ENCODE measurements at places on chromosomes 1 and 21. TPM values are rescaled to one million over a fixed set of nuclear protein-coding genes. Genes with fewer than 3 reads are reported as not detected.

DNA sequence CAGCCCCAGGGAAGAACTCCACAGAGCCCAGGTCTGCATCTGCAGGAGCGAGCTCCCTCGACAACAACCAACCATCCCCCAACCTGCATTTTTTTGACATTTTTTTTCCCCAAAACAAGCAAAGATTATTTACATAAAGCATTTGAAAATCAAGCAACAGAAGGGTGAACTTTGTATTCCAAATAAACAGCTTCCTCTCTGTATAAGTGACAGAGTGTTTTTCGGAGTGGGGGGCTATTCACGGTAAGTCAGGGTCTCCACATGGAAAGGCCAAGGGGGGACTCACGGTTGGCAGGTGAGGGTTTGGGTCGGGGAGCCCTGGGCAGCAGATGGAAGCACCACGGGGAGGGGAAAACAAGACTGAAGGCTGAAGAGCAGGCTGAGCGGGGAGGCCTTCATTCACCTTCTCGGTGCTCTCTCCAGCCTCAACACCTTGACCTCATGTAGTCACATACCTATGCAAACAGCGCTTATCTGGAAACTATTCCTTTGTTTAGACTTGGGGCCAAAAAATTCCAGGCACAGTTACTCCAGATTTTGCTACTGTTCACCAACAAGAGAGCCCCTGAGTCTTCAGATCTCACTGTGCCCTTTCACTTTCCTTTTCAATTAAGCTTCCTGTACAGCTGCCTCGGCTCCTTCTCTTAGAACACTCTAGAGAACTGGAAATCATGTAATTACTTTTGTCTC is 27.6 kb downstream of the C2CD2 start:
- no peaks in the 10 kb centered on the region for H3K36me3 ChIP-seq
- H3K4me3 ChIP-seq, result peak overlapping the region; percentile 50
- H3K27me3 ChIP-seq, result no peaks in the 10 kb centered on the region
- DNase-seq, result peak; percentile 57
- peaks cover 58% of the 10 kb centered on the region for H3K4me1 ChIP-seq

DNA sequence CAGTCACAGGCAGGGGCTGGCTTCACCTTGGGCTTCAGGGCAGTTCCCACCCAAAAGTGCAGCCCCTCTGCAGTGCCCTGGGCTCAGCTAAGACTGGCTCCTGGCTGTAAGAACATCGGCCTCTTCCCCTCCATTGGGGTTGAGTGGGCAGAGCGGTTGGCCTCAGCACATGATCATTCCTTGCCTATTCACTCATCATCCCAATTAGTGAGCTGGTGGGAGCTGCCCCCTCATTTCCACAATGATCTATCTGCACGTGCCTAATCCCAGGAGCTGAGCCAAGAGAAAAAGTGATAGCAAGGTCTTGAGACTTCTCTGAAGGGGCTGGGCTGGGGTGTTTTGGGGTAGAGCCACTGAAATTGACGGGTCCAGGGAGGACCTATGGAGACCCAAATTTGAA is 133.6 kb downstream of the SYF2 start:
- no peak for DNase-seq
- H3K4me3 ChIP-seq, result no peak overlapping the region
- no peaks in the 10 kb centered on the region for H3K4me1 ChIP-seq
- H3K27ac ChIP-seq, result no peak overlapping the region
- H3K27me3 ChIP-seq, result no peaks in the 10 kb centered on the region

- H3K4me3 ChIP-seq, result no peak within 1 kb of the TSS
- no peaks in the 10 kb centered on the region for H3K27me3 ChIP-seq
- peaks cover 44% of the 10 kb centered on the region for H3K4me1 ChIP-seq
- peak; percentile 68 for DNase-seq
- H3K36me3 ChIP-seq, result no peaks in the 10 kb centered on the region
Measured at GRCh38 chr1:153540394-153541361, at the start of gene S100A5. TSS of gene S100A5 (minus strand) at chr1:153540934. CDS start at chr1:153540191, 743 bp downstream.

GRCh38 chr1:18573170-18573569 is 57.5 kb upstream of the PAX7 start:
- H3K36me3 ChIP-seq, result no peaks in the 10 kb centered on the region
- no peaks in the 10 kb centered on the region for H3K4me1 ChIP-seq
- H3K27ac ChIP-seq, result no peak overlapping the region
- DNase-seq, result no peak

DNA sequence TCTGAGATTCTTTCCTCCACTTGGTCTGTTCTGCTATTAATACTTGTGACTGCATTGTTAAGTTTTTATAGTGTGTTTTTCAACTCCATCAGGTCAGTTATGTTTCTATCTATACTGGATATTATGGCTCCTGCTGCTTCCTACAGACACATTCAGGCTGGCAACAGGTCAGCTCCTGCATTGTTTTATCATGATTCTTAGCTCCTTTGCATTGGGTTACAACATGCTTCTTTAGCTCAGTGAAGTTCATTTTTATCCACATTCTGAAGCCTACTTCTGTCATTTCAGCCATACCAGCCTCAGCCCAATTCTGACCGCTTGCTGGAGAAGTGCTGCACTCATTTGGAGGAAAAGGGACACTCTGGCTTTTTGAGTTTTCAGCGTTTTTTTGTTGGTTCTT is 37.3 kb upstream of the F3 start:
- H3K4me3 ChIP-seq, result no peak overlapping the region
- H3K27me3 ChIP-seq, result no peaks in the 10 kb centered on the region
- H3K4me1 ChIP-seq, result peaks cover 8% of the 10 kb centered on the region
- no peaks in the 10 kb centered on the region for H3K36me3 ChIP-seq
- H3K27ac ChIP-seq, result no peak overlapping the region
- no peak for DNase-seq

GRCh38 chr1:181081395-181081794 is 7.1 kb upstream of the IER5 start:
- H3K4me3 ChIP-seq, result no peak overlapping the region
- no peak for DNase-seq
- peaks cover 21% of the 10 kb centered on the region for H3K4me1 ChIP-seq
- no peak overlapping the region for H3K27ac ChIP-seq

- DNase-seq, result peak; percentile 85
- H3K4me1 ChIP-seq, result no peaks in the 10 kb centered on the region
- no peaks in the 10 kb centered on the region for H3K27me3 ChIP-seq
- H3K36me3 ChIP-seq, result no peaks in the 10 kb centered on the region
- no peak overlapping the region for H3K4me3 ChIP-seq
Measured at GRCh38 chr1:165383067-165383466, 26.6 kb upstream of the LMX1A start.

GRCh38 chr1:41444246-41444645 is 40.2 kb downstream of the EDN2 start:
- H3K36me3 ChIP-seq, result no peaks in the 10 kb centered on the region
- H3K27ac ChIP-seq, result no peak overlapping the region
- H3K4me1 ChIP-seq, result no peaks in the 10 kb centered on the region

DNA sequence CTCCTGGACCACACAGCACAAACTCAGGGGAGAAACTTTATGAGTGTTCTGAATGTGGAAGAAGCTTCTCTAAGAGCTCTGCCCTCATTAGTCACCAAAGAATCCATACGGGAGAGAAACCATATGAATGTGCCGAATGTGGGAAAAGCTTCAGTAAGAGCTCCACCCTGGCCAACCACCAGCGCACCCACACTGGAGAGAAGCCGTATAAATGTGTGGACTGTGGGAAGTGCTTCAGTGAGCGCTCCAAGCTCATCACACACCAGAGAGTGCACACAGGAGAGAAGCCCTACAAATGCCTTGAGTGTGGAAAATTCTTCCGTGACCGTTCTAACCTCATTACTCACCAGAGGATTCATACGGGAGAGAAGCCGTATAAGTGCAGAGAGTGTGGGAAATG is 22.5 kb downstream of the ZSCAN20 start:
- peaks cover 65% of the 10 kb centered on the region for H3K36me3 ChIP-seq

DNA sequence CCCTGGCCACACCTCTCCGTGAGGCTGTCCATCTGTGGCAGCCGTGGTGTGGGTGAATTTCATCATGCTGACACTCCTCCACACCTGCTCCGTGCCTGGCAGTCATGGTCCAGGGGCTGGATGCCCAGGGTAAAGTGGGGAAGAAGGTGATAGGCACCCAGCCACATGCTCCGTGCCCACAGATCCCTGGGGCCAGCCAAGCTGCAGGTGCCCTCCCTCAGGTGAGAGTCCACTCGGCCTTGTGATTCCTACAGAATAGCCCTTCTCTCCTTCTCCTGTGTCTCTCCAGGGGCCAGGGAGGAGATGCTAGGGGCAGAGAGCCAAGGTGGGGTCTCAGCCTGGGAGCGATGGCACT is 16.8 kb upstream of the POFUT2 start:
- no peak for DNase-seq
- H3K4me1 ChIP-seq, result peaks cover 61% of the 10 kb centered on the region
- H3K27ac ChIP-seq, result peak overlapping the region; percentile 98

DNA sequence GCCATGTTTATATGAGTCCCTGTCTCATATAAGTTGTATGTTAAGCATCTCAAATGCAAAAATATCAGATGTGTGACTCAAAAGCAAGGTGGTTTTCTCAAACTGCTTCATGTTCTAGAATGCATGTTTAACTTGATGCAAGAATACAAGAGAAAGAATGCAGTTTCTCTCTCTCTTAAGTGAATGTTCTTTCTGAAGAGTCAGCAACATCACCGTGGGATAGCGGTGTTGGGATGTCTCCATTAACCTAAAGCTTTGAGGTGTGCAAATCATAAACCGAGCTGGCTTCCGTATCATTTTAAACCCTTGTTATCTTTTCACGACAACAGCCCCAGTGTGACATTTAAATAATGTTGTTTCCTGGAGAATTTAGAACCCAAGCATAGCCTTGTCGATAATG is 48.4 kb upstream of the TARBP1 start:
- H3K36me3 ChIP-seq, result no peaks in the 10 kb centered on the region
- H3K4me3 ChIP-seq, result no peak overlapping the region
- no peaks in the 10 kb centered on the region for H3K27me3 ChIP-seq
- H3K27ac ChIP-seq, result no peak overlapping the region
- H3K4me1 ChIP-seq, result peaks cover 80% of the 10 kb centered on the region

DNA sequence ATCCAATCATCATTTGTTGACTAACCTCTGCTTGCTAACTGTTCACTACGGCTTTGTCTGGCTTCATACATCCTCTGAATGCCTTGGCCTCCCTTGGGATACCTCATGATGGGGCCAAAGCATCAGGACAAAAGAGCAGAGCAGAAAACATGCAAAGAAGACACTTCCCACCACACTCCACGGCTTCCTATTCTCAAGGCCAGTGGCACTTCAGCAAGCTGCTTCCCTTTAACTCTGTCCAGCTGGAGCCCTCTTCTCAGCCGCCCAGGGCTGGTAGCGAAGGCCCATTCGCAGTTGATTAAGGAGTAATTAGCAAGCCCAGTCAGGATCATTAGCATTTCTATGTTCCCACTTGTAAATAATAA is 224.3 kb upstream of the FGGY start:
- no peaks in the 10 kb centered on the region for H3K36me3 ChIP-seq
- no peaks in the 10 kb centered on the region for H3K27me3 ChIP-seq
- no peak overlapping the region for H3K27ac ChIP-seq

DNA sequence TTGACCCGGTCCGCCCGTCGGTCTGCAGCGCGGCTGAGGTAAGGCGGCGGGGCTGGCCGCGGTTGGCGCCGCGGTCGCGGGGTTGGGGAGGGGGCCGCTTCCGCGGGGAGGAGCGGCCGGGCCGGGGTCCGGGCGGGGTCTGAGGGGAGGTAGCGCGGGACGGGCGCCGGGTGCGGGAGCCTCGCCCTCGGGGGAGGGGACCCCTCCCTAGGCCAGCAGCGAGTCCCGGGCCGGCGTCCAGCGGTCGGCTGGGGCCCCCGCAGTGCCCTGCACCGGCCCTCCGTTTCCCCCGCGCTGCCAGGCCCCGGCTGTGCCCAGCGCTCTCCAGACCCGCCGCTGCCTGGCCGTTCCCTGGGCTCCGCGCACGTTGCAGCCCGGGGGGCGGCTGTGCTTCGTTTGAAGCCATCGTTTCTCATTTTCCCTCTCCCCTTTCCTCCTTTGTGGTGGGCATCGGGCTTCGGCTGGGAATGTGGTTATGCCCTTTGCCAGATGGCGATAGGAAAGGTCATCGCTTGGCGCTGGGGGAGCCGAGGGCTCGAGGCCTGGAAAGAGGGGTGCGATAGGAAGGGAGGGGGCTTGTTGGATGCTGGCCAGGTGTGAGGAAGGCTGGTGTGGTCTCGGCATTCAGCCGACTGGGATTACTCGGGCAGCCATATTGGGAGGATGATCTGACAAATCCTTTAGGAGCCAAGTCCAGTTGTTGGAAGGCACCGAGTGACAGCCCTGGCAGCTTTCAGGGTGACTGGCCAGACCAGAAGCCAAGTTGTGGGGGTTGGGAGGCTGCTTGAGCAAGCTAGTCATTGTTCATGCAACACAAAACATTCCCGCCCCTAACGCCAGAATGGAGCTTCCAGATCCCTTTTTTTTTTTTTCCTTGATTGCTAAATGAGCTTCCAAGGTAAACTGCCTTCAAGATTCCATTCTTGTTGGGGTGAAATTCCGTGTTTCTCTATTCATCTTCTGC is 753 bp downstream of the KIF1B start:
- no peaks in the 10 kb centered on the region for H3K36me3 ChIP-seq
- no peaks in the 10 kb centered on the region for H3K27me3 ChIP-seq
- H3K4me1 ChIP-seq, result no peaks in the 10 kb centered on the region
- H3K27ac ChIP-seq, result peak overlapping the region; percentile 100
- peak; percentile 98 for DNase-seq

DNA sequence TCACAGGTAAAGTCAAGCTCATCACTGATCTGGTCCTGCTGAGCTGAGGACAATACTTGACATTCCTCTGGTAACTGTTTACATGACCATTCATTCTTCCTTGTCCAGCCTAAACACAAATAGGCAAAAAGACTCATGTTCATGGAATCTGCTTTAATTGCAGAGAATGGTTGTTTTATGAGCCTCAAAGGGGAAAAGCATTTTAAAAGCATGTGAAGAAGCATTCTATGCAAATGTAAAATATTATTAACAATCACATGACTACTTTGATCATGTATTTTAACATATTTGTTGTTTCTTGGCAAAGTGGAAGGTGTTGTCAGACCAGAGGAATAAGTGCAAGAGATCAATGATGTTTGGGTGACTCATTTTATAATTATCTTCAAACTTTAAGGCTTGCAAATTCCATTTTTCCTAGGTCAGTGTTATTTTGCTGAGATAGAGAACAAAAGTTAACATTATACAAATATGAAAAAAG is 133.7 kb downstream of the RUNX1 start:
- H3K27ac ChIP-seq, result no peak overlapping the region
- H3K36me3 ChIP-seq, result no peaks in the 10 kb centered on the region
- DNase-seq, result no peak

- DNase-seq, result no peak
- H3K36me3 ChIP-seq, result peaks cover 29% of the 10 kb centered on the region
- no peak overlapping the region for H3K4me3 ChIP-seq
- no peak overlapping the region for H3K27ac ChIP-seq
Measured at GRCh38 chr21:37139154-37139553, 66.1 kb downstream of the TTC3 start.

Gene ATPAF1
- 82.8 TPM for polyA plus RNA-seq

Gene RIPPLY3
- polyA plus RNA-seq, result not detected

Gene BRDT
- polyA plus RNA-seq, result not detected

Gene GLMN
- 2.8 TPM for polyA plus RNA-seq

Gene RPE65
- polyA plus RNA-seq, result not detected

Gene KMO
- 1.8 TPM for polyA plus RNA-seq

Gene DEDD
- polyA plus RNA-seq, result 24.0 TPM

Gene PCSK9
- polyA plus RNA-seq, result 5.5 TPM

Gene GSTM1
- polyA plus RNA-seq, result 0.39 TPM
